Putamen (tissue), 1 donor: ENCODE measurements at places on chromosomes 11 and 22.

GRCh38 chr11:61293867-61294716, 1.0 kb downstream of the VWCE start:
- no peak for DNase-seq

GRCh38 chr11:17384002-17384511, 4.4 kb downstream of the KCNJ11 start:
- peak; percentile 83 for DNase-seq

DNA sequence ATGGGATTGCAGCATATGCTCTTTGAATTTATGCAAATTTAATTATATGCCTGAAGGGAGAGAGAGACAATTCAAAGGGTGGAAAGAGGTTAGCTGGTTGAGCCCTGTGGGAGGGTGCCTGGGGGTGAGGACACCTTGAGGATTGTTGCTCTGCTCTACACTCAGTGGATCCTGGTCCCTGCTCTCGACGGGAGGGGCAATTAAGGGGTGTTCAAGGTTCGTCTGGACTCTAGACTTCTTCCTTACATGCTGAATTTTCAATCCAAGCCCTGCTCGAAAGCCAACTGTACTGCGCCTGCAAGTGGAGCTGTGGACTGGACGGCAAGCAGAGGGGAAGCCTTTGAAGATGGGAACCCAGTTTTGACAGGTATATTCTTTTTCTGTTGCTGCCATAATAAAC, 15.5 kb upstream of the OR5M11 start:
- DNase-seq, result no peak

DNA sequence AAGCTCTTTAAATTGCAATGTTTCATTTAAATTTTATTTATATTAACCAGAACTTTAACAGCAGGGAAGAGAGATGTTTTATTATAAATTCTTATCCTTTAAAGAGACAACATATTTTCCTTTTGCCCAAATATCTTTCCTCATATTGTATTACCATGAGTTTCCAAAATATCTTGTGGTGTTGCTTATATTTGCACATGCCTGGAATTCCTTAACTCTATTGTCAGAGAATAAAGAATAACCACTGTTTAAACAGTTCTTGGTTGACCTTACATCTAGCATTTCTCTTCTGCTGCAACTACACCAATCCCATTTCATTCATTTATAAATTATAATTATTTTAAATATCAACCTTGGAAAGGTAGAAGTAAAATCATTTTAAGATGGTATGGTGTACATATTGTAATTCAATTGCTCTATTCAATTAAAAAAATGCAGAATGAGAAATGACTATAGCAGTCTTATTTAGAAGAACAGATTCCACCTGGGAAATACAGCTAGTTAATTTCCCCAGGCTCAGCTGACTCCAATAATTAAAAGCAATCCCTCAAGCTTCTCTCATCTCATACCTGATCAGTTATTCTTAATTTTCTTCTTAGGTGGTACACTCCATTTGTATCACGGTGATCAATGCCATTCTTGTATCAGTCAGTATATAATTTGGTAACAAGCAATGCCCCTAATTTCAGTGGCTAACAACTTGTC, 923.3 kb downstream of the KCNA4 start:
- DNase-seq, result no peak

GRCh38 chr11:72224564-72225410, at the start of gene INPPL1:
Gene INPPL1 (plus strand): TSS chr11:72224767. CDS start chr11:72224985, 218 bp downstream.
- DNase-seq, result peak; percentile 34

GRCh38 chr22:41286639-41287091, 678 bp upstream of the RANGAP1 start:
- DNase-seq, result no peak

- DNase-seq, result peak; percentile 77
Measured at GRCh38 chr11:118152552-118153471, at the start of gene SCN4B. Gene SCN4B (minus strand): TSS chr11:118152823. CDS start chr11:118152673, 150 bp downstream.

DNA sequence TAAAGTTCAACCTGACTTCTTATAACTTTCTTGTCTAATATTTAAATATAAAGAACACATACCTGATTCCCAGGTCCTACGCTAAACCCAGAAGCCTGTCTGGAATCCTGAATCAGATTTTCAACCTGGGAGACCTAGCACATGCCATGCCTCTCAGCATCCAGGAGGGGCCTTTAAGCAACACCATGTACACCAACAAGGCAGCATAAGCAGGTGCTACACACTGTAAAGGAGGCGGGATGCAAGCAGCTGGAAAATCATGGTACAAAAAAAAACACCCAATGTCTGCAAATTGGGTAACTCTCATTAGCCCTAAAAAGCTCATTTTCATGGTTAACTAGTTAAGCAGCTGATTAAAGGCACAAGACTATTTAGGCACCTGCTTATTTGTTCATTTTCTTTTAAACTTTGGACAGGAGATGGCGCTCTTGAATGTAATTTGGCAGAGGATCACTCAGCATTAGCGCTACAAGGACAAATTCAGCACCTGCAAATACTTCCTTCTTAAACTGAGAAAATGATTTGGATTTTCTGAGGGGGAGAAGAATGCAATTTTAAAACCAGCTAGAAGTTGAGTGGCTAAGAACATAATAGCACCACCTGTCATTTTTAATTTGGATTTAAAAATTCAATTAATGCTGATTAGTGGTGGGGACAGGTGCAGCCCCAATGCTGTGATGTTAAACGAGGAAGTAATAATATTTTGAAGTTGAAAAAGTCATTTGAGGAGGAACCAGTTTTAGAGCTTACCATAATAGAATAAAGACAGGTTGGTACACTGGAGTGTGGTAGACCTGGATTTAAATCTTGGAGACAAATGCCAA, 104.0 kb downstream of the FAR1 start:
- DNase-seq, result peak; percentile 61

DNA sequence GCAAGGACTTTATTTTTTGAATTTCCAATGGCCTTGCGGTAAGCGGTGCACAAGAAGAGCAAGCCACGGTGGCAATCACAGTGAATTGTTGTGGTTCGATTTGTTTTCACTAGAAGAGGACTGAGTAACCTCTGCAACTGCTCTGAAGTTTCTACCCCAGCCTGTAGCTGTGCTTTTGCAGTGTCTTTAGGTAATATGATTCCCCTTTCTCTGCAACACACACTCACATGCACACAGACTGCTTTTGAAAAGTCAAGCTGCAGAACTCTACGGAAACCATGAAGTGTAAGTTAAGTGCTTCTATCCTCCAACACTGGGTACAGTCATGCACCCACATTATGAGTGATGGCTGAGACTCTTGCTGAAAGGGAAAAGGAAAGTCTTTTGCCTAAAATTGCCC, 38.4 kb downstream of the CD44 start:
- DNase-seq, result no peak

DNA sequence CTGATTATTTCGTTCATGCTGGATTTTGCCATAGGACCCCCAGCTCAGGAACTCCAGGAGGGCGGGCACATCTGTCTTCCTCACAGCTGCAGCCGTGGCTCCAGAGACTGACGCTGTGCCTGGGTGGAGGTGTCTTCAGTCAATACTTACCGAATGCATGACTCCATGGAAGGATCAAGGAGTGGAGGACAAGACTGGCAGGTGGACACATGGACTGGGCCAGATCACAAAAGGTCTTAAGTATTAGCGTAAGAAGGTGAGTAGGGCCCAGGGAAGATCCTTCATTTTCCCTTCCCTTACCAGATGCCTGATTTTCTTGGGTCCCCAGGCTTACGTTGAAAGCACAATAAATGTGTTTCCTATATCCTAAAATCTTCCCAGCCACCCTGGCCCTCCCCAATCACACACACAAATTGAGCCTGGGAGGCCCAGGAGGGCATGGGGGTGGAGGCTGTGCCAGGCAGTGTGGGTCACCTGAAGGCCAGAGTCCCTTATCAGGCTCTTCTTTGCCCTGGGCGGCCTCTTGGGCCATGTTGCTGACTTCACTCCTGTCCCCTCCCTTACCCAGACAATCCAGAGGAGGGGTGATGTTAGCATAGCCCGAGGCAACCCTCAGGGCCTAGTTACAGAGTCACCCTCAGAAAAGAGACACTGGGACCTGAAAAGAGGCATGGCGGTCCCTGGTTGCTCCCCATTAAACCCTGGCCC, 56.4 kb downstream of the CYTH4 start:
- DNase-seq, result no peak
